ENCODE measurements at places on chromosomes 4 and X.

DNA sequence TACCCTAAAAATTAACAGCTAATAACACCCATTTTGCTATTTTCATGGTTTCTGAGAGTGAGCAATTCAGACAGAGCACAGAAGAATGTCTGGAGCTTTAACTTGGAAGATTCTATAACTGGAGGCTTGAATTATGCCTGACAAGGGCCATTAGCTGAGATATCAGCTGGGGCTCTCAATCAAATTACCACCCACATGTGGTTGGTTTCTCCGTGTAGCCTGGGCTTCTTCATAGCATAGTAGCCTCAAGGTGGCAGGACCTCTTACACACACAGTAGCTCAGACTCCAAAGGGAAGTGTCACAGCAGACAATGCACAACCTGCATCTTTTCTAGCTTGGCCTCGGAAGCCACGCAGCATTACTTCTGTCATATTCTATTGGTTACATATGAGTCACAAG is 127.3 kb downstream of the EFHC2 start:
- DNase-seq, result no peak

DNA sequence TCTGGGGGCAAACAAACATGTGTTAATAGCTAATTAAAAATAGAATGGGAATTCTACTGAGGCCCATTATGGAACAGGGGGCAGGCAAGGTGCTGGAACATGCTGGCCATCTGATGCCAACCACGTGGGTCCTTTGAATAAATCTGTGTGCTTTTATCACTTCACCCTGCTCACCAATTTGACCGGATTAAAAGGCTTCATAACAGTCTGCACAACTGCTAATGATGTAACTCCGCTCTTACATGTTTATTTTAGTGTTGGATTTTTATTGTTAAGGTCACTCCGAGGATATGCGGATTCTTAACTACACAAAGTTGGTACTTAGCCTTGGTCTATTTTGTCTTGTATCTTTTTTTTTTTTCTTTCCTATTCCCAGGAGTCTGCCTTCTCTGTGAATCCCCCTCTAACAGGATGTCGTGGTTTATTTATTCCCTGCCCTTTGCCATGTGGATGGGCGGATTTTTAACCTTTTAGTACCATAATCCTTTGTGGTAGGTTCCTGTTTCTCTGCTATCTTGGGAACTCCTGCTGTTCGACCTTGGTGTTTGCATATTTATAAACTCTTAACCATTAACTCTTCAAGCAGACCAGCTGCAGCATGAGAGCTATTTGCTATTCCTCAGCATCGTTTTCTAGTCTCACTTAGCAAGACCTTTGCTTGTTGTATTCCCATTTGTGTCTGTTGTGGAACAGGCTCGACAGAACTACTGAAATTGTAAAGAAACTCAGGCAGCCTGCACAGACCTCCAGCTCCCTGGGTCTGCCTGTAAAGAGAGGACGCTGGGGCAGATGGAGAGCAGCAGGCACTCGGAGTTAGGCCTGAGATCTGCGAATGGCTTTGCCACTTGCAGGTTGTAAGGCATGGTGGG is 38.0 kb downstream of the TRIM2 start:
- DNase-seq, result no peak

GRCh38 chr4:121278811-121279368 is 101.9 kb downstream of the QRFPR start:
- no peak for DNase-seq

GRCh38 chr4:85420831-85421230 is 54.1 kb upstream of the ARHGAP24 start:
- DNase-seq, result no peak

DNA sequence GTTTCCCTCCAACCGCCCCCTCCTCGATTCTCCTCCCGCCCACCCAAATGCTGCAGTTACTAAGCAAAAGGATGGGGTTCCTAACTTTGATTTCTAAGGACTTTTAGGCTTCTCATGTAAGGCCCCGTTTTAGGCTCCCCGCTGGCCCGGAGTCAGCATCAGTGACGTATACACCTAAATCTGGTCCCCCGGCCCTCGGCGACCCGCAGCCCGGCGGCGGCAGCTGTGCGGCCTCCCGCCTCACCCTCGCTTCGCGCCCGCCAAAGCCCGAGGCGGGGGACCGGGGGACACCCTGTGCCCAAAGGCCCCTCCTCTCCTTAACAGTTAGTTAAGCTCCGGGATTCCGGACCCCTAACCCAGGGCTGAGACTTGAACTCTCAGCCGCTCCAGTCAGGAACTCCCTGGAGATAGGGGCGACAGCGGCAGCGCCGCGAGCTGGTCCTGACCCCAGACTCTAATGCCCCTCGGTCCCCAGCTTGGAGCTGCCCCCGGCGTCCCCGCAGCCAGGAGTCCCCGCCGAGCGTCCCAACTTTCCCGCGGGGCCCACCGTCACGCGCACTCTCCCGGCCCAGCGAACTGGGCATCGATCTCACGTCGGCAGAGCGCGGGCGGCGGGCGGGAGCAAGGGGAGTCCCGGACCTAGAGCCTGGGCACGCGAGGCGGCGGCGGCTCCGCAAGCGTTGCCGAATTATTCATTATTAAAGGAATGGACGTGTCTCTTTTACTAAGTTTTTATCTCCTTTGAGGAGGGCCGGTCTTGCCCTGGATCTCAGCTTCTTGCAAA is 1.5 kb upstream of the NR3C2 start:
- DNase-seq, result no peak

GRCh38 chr4:42399393-42399792 is 2.1 kb downstream of the SHISA3 start:
- no peak for DNase-seq

GRCh38 chr4:182916483-182917181 is 554 bp downstream of the DCTD start:
- peak; percentile 73 for DNase-seq

DNA sequence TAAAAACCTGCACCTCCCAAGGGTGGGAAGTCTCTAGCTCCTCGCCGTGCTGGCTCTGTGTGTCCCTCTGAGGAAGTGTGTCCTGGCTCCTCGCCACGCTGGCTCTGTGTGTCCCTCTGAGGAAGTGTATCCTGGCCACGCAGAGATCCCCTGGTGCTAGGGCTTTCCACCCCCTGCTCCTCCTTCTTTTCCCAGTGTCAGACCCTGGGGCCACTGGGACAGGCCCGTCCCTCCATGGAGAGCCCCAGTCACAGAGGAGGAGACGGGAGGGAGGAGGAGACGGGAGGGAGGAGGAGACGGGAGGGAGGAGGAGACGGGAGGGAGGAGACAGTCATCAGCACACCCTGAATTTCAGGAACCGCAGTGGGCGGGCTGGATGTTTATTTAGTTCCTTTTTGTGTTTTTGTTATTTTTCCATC is 53.8 kb upstream of the HGFAC start:
- peak; percentile 32 for DNase-seq

DNA sequence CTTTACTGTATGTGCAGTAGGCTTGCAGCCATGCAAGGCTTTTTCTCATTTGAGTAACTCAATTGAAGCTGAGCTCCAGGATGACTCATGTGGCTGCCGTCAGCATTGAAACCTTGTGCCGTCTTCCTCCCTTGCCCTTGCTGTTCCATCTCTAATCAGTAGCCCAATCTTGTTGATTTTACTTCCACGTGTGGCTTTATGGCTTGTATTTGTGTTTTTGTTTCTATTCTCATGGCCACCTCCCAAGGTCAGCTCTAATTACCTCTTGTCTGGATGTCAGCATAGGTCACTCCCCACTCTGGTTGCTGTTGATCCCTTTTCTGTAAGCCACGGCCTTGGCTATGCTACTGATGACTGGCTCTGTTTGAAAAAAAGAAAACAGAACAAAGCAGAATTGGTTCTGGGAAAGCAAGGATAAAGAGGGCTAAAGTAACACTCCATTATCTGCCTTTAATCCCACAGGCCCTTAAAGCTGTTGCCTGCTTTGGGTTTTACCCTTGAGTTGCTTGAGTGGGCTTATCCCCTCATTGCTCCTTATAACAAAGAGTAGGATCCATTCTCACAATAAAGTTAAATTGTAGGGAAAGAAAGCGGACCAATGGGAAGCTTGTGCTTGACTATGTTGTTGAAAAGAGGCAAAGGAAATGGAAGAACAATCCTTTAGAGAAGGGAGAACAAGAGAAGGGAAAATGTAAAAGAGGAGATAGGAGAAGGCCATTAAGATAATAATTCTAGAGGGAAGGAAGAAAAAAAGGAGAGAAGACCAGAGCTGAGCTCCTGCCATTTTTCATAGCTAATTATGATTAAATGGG is 173.9 kb upstream of the PGRMC2 start:
- DNase-seq, result peak; percentile 84

- no peak for DNase-seq
Observed at GRCh38 chr4:162162672-162163071, 1.1 kb downstream of the FSTL5 start.

DNA sequence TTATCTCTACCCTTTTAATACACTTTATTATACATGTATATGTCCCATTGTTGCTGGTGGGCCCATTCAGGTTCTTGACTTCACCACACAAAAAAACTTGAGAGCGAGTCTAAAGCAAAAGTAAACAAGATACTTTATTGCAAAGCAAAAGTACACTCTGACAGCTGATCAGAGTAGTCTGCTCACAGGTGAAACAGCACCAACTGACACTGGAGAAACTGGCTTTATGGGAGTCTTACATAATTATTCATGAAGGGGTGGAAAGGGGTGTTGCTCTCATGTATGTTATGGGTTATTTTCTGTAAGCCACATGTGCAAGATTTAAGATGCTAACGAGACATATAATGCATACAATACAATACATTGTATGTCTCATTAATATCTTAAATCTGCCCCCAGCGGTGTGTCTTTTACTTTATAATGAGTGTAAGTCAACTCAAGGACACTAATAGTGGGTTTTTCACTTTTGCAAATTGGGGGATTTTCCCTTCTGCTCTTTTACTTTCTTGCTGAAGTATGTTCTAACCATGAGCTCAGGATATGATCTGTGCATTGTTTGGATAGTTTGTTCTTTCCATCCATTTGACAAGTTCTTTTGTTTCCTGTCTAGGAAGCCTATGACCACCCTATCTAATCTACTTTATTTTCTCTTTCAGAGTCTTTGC is 256.1 kb upstream of the ITM2A start:
- no peak for DNase-seq

DNA sequence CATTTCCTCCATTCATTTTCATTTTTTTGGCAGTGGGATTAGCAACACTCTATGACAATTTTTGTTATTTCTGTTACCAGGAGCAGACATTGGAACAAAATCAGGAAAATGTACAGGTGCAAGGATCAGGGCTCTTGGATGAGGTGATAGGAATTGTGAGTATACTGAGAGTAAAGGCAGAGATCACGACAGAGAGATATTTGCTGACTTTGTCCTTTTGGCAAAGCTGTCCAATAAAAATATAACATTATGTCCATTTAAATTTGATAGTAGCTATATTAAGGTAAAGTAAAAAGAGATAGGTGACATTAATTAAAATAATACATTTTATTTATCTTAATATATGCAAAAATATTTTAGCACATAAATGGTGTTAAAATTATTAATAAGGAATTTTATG is 373.1 kb upstream of the GNPDA2 start:
- no peak for DNase-seq

DNA sequence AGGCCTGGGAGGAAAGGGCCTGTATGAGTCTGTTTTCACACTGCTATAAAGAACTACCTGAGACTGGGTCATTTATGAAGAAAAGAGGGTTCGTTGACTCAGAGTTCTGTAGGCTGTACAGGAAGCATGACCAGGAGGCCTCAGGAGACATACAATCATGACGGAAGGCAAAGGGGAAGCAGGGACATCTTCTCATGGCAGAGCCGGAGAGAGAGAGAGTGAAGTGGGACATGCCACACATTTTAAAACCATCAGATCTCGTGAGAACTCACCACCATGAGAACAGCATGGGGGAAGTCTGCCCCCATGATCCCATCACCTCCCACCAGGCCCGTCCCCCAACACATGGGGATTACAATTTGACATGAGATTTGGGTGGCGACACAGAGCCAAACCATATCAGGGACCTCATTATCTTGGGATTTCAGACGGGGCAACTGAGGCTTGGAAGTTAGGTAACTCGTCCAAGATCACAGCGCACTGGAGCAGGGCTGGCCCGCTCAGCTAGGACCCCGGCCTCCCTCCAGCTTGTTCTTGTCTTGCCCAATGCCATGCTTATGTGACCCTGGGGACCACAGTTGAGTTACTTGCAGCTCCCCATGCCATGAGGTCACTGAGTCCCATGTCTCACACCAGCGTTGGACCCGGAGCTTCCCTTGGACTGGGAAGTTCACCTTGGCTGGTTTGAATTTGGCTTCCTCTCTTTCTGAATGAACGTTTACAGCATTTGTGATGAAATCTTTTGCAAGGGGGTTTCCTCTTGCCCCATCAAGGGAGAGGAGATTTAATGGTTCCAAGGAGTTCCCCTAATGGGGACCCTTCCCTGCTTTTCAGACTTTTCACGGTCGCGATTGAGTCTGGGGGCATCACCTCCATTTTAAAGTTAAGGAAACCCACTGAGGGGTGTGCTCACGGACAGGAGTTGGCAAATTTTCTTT is 18.1 kb downstream of the HTRA3 start:
- no peak for DNase-seq

DNA sequence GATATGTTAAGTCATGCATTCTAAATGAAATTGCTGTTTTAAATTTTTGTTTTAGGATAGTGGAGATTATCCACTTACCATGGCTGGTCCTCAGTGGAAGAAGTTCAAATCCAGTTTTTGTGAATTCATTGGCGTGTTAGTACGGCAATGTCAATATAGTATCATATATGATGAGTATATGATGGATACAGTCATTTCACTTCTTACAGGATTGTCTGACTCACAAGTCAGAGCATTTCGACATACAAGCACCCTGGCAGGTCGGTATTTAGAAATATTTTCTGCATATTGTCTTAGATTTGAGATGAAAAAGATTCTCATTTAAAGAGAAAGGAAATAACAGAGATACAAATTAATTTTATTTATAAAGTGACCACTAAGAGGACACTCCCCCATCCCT is 83.6 kb downstream of the STAG2 start:
- no peak for DNase-seq

Measured in fibroblast of gingiva (primary cell).